ENCODE measurements at places on chromosomes 11 and 22.

GRCh38 chr11:35997902-35998520 lies 54.1 kb downstream of the LDLRAD3 start:
- no peak for DNase-seq

DNA sequence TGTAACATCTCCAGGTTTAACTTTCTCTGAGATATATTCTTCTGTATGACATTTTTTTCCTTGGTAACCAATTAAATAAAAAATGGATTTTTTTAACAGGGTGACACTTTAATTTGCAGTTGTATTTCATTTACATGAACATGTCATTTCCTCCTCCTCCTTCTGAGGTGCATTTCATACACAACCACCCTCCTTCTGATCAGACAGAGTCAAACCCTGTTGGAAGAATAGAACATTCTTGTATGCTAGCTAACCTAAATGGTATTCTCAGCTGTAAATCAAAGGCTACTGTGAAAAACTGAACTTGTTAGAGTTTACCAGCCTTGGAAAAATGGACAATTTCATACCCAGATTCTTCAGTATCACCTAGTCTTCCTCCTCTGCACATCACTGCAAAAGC lies 52.7 kb upstream of the CHRM4 start:
- no peak for DNase-seq

DNA sequence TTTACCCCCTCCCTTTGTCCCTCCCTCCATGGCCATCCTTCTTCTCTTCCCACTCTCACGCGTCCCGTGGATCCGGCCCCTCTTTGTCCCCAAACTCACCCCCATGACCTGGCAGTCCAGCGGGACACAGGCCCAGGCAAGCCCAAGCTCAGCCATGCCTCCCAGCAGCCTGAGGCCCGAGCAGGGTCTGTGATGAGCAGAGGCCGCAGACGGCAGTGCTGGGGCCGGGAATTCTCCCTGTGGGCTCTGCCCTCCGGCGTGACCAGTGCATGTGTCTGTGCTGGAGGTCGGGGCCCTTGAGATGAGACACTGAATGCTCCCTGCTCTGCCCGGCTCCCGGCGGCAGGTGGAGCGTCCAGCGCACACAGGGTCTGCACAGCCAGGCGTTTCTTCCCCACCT lies 237.9 kb downstream of the BRD1 start:
- DNase-seq: no peak

DNA sequence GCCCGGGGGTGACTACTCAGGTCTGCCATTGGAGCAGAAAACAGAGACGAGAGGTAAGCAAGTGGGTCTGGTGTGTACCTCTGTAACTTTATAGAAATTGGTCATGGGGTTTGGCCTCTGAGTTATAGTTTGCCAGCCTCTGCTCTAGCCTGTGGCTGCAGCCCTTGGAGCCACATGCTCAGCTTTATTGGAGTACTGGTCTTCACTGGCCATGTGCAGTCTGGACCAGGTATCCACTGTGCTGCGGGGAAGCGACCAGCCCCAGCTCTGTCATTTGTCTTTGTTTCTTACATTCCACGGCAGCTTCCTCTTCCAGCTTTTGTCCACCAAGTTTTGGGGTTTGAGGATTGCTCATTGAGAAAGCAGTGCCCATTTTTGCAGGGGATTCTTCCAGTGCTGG lies 453.4 kb downstream of the TBC1D22A start:
- DNase-seq: no peak

DNA sequence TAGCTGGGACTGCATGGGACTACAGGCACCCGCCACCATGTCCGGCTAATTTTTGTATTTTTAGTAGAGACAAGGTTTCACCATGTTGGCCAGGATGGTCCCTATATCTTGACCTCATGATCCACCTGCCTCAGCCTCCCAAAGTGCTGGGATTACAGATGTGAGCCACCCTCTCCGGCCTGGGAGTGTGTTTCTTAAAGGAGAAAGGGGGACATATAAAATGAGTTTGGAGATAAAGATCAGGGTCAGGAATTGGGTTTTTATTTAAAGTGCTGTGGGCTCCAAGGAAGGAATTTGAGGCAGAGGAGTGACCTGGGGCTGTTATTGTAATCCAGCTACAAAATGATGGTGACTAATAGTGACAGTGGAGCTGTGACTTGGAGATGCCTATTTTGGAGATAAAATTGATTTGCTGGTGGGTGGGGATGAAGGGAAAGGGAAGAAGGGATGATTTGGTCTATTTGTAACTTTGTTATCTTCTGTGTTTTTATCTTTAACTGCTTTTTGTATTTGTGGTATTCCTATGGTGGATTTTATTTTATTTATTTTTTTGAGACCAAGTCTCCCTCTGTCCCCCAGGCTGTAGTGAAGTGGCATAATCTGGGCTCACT lies 5.0 kb downstream of the CRKL start:
- DNase-seq: no peak

- no peak for DNase-seq
Observed at GRCh38 chr11:33724644-33725035, 11.6 kb downstream of the CD59 start.

DNA sequence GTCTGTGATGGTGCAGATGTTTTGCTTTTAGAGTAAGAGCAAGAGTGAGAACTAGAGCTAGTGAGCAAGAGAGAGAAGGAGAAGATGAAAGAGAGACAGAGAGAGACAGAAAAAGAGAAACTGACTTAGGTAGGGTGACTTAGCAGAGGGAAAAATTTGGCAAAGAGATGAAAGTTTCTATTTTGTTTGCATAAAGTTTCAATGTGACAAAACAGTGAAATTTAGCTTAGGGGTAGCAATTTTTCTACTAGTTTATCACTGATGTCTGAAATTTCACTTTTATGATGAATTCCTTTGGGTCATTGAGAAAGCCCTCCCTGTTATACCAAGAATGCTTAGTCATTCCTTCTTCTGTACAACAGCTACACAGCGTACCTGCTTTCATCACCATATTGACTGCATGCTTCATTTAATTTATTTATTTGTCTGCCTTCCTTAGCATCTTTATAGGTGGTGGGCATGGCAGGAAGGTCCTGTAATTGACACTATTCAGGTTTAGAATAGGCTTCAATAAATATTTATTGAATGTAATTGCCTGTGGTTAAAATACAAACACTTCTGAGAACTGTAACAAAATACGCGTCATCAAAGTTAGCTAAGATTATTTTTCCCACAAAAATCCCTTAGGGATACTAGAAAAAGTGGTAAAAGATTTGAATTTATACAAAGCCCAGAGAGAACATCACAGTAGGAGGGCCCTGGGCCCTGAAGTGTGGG lies 19.9 kb upstream of the CTSC start:
- DNase-seq: no peak

- DNase-seq: no peak
Observed at GRCh38 chr11:15185021-15185420, 70.3 kb downstream of the INSC start.

GRCh38 chr11:78219493-78220217 lies 30.9 kb downstream of the USP35 start:
- no peak for DNase-seq

DNA sequence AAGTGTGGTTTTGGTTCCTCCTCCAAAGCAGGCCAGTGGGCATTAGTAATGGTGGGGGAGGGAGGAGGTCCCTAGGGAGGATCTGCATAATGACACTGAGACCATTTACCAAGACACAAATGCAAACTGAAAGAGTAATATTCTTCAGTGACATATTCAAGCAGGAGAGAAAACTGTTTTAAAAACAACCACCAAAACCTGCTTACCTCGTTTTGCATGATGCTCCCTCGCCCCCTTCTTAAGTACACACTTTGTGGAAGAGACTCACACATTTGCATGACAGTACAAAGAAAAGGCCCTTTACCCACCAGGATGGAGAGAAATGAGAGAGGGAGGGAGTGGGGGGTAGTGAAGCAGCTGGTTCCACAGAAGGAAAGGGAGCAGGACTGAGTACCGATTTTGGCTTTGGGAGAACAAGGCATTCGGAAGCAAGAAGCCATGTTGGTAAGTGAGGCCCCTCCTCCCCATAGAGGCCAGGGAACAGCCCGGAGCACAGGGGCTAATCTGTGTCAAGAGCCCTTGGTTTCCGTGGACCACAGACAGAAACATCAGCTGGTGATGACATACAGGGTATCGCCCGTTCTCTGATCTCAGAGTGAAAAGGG lies 13.0 kb upstream of the OPCML start:
- DNase-seq: no peak

DNA sequence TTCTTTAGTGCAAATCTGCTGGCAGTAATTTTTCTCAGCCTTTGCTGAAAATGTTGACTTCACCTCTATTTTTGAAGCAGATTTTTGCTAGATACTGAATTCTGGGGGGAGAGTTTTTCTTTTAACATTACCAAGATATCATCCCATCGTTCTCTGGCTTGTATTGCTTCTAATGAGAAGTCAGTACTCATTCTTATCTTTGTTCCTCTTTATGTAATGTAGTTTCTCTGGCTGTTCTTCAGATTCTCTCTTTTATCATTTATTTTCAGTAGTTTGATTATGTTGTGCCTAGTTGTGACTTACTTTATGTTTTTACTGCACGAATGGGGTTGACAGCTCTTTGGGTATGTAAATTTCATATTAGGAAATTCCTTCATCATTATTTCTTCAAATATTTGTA lies 318.7 kb upstream of the PITPNB start:
- DNase-seq: no peak

- DNase-seq: peak; percentile 76
Observed at GRCh38 chr11:16981651-16982194, 32.5 kb downstream of the PLEKHA7 start.

- no peak for DNase-seq
Observed at GRCh38 chr11:34825670-34826383, 90.4 kb downstream of the APIP start.

- no peak for DNase-seq
Observed at GRCh38 chr11:33325451-33325850, 68.3 kb downstream of the HIPK3 start.

GRCh38 chr11:33383075-33383919 lies 126.1 kb downstream of the HIPK3 start:
- no peak for DNase-seq

GRCh38 chr22:33969045-33969444 lies 48.8 kb upstream of the LARGE1 start:
- no peak for DNase-seq

DNA sequence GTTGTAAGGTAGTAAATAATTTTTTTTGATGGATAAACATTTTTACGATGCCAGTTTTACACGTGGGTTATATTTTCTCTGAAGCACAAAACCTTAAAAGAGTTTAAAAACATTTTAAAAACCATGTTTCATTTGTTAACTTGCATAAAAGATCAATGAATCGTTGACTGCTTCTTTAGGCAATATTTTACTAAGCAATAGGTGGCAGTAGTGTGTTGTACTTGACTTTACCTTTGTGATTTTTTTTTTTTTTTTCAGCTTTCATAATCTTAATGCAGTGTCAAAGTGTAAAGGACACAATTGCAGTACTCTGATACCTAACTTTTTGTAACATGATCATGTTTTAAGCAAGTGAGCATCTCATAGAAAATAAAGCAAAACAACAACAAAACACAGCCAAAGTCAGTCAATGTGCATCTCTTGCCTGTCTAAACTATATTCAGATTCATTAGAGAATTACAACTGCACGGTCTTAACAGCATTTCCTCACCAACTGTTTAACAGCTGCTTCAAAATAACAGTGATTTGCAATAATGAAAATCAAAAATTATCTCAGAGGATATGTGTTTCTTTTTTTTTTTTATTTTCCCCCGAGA lies 27.7 kb downstream of the DNAJC24 start:
- no peak for DNase-seq

DNA sequence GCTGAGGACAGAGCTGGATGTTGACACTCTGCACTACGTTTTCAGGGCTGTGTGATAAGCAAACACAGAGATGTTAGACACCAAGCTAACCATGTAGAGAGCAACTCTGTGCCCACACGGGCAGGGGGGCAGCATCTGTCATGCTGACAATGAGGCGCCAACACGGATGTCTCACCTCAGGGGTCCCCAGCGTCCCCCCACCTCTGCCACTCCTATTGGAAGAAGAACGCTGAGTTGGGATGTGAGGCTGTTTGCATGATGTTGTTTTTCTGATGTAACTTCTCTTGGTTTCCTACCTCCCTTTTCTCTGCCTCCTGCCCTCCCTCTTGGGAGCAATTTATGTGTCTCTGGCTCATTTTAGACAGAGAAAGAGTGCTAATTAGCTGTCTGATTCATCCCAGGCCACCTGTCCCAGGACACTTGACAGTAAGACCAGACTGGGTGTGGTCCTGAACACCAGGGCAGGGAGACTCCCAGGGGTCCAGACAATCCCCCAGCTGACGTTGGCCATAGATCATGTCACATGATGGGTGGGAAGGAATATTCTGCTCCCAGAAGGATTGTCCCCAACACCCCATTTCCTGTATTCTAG lies 89.2 kb upstream of the NCAM1 start:
- no peak for DNase-seq

GRCh38 chr11:46295312-46296058 lies 18.0 kb downstream of the CREB3L1 start:
- DNase-seq: peak; percentile 73

DNA sequence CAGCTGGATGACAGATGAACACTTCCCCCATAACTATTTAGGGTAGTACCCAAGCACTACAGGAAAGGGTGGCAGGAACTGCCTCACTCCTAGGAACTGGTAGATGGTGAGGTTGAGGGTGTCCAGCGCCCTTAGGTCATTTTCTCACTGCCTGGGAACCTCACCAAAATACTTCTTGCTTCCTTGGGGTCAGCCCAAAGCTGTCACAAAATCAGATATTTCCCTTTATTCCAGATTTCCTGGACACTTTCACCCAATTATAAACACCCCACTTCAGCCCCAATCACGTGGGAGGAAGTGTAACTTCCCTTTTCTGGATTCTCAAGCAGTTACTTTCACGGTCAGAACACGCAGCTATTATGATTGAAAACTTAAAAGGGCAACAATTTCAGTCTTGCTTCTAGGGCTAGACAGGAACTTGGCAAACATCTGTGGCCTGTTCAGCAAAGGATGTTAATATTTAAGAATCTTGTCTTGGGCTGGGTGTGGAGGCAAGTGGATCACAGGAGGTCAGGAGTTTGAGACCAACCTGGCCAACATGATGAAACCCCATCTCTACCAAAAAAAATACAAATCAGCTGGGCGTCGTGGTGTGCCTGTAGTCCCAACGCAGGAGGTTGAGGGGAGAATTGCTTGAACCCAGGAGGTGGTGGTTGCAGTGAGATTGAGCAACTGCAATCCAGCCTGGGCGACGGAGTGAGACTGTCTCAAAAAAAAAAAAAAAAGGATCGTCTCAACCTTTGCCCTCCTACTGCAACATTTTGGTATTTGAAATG lies 4.0 kb downstream of the FTH1 start:
- DNase-seq: no peak

- DNase-seq: no peak
Observed at GRCh38 chr11:7575841-7576725, 62.3 kb downstream of the PPFIBP2 start.

- no peak for DNase-seq
Observed at GRCh38 chr11:44223238-44223637, 86.7 kb downstream of the ALX4 start.
